Motor neuron (in vitro differentiated cells): ENCODE measurements at places on chromosomes 2 and 18.

GRCh38 chr2:241142593-241142992, 6.7 kb downstream of the PASK start:
- ATAC-seq = no peak

- peak; percentile 43 for ATAC-seq
Observed at GRCh38 chr2:111100765-111101162, 19.9 kb upstream of the BCL2L11 start.

- ATAC-seq = no peak
Observed at GRCh38 chr2:41706286-41706685, 341.5 kb upstream of the PKDCC start.

- no peak for ATAC-seq
Observed at GRCh38 chr2:107685421-107685986, 141.2 kb upstream of the RGPD4 start.

- no peak for ATAC-seq
Observed at GRCh38 chr2:36675579-36676282, 20.8 kb upstream of the VIT start.

- no peak for ATAC-seq
Observed at GRCh38 chr2:239778042-239778851, 246.9 kb downstream of the NDUFA10 start.

DNA sequence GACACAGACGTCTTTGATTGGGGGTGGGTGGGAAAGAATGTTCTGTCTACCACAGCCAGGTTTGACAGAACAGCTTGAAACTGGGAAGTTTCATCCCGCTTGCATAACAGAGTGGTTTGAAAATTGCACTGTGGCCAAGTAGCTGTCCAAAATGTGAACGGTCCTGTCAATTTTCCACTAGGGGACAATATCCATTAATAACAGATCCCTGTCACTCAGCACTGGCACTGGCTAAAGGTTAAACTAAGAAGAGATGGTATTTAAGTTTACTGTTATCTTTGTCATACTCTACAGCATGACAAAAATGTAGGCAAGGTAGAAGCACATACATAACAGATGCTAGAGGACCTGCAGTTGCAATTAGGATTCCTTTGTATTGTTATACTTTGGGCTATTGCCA, 55.6 kb upstream of the ACMSD start:
- peak; percentile 68 for ATAC-seq

- no peak for ATAC-seq
Observed at GRCh38 chr18:36380173-36380827, 82.8 kb downstream of the FHOD3 start.

GRCh38 chr2:22991844-22992243, 393.1 kb upstream of the KLHL29 start:
- no peak for ATAC-seq

DNA sequence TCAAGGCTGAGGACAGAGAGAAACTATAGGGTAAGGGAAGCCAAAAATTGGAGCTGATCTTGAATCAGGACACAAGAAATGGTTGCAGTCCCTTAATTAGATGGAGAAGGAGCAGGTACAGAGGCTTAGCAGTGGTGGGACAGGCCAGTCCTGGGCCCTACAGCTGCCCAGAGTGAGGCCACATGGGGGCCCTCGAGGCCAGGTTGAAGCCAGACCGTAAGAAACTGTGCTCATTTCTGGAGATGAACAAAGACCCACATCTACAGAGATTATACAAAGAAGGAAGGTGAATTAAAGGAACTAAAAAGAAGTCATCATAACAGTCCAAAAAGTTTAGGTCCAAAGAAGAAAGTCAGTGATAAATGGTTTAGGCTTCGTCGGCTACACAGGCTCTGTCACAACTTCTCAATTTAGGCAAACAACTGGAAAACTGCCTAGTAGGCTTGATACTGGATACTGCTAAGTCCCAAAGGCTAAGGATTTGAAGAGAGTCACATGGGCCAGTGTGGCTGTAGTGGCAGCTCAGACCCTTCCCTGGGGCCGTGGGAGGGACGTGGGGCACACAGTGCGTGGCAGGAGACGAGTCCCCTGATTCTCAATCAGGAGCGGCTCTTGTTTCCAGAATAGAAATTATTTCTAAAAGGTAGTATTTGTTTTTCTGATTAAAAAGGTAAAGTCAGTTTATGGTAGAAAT, 50.4 kb upstream of the CNGA3 start:
- no peak for ATAC-seq

GRCh38 chr2:202133909-202134265, 60.8 kb downstream of the KIAA2012 start:
- no peak for ATAC-seq

DNA sequence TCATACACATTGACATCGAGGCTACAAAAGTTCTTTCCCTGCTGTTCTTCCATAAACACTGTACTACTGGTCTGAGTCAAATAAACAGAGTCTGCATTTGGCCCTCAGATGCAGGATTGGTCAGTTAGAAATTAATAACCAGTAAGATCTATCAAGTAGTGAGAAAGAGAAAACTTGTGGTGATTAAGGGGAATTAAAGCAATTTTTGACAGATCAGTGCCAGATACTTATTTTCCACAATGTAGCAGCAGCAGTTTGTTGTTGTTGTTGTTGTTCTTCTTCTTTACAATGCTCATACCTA, 85.0 kb downstream of the IKZF2 start:
- ATAC-seq = no peak

GRCh38 chr2:29397713-29398112, 282.5 kb downstream of the CLIP4 start:
- ATAC-seq = no peak
